Heart left ventricle (tissue), 16 donors: ENCODE measurements at places on chromosomes 2 and 18. TPM values are rescaled to one million over a fixed set of nuclear protein-coding genes. Genes with fewer than 3 reads are reported as not detected.

Gene C1QL2
- total RNA-seq, result 0.25 TPM

Gene DHX57
- 9.4 TPM for total RNA-seq

- H3K27ac ChIP-seq, result no peak overlapping the region
- H3K4me1 ChIP-seq, result no peaks in the 10 kb centered on the region
- no peaks in the 10 kb centered on the region for H3K36me3 ChIP-seq
- H3K27me3 ChIP-seq, result no peaks in the 10 kb centered on the region
These were observed 572.0 kb upstream of the LINC00305 start for GRCh38 chr18:64720781-64721464.

Gene NUP35
- total RNA-seq, result 6.2 TPM

DNA sequence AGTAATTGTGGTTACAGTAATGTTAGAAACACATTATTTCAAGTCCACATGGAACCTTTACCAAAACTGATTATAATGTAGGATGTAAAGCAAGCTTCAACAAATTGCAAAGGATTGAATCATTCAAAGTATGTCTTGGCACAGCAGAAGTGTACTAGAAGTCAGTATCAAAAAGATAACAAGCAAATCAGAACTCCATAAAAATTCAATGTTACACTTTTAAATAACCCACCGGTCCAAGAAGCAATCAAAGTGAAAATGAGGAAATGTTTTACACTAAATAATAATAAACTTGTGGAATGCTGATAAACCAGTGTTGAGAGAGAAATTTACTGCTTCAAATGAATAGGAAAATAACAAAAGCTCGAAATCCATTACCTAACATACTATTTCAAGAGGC, 47.7 kb downstream of the TTC21B start:
- no peak for DNase-seq
- H3K4me1 ChIP-seq, result peaks cover 5% of the 10 kb centered on the region
- H3K4me3 ChIP-seq, result no peak overlapping the region
- no peaks in the 10 kb centered on the region for H3K27me3 ChIP-seq
- no peak overlapping the region for H3K27ac ChIP-seq

- no peaks in the 10 kb centered on the region for H3K4me1 ChIP-seq
- peak overlapping the region; percentile 26 for H3K4me3 ChIP-seq
- no peak overlapping the region for H3K27ac ChIP-seq
- peak; percentile 67 for DNase-seq
These were observed 447.4 kb downstream of the EPHA4 start for GRCh38 chr2:221124532-221125240.

Gene HDLBP
- 312 TPM for total RNA-seq

- H3K4me1 ChIP-seq, result peaks cover 25% of the 10 kb centered on the region
- H3K36me3 ChIP-seq, result peaks cover 5% of the 10 kb centered on the region
- H3K4me3 ChIP-seq, result no peak overlapping the region
- DNase-seq, result no peak
- H3K27me3 ChIP-seq, result no peaks in the 10 kb centered on the region
These were observed 6.4 kb downstream of the MARS2 start for GRCh38 chr2:197711578-197711977.

Gene EVX2
- total RNA-seq, result not detected

GRCh38 chr2:204024503-204024902, 87.9 kb downstream of the ICOS start:
- no peaks in the 10 kb centered on the region for H3K27me3 ChIP-seq
- no peak overlapping the region for H3K4me3 ChIP-seq
- H3K36me3 ChIP-seq, result no peaks in the 10 kb centered on the region
- H3K27ac ChIP-seq, result no peak overlapping the region

Gene CYP26B1
- 1.9 TPM for total RNA-seq

DNA sequence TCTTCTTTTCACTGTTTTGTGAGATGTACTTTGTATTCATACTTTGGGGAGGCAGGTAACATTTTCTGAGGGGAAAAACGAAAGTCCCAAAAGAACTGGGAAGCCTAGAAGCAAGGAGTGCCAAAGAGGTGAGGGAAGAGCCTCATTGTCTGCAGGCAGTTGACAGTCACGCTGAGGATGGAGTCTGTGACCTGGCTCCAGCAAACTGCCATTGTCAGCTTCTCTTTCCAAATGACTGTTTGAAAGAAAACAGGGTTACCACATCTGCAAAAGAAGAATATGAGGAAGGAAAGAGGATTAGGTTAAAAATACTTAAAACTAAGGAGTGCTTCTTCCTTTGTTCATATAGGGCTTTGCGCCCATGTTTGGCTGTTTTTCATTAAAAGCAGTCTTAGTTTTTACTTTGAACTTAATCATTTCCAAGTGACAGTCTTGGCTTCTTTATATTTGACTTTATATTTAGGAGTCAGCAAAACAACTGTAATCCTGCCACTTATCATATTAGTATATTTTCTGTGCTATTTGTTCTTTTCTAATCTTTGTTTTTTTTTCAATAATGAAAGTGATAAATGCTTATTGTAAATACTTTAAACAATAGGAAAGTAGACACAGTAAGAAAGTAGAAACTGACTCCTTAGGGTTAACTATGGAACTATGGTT, 35.0 kb downstream of the CERS6 start:
- H3K4me1 ChIP-seq, result peaks cover 19% of the 10 kb centered on the region
- H3K36me3 ChIP-seq, result no peaks in the 10 kb centered on the region
- H3K4me3 ChIP-seq, result no peak overlapping the region
- no peak for DNase-seq

Gene ALK
- total RNA-seq, result not detected

Gene DSG1
- 0.14 TPM for total RNA-seq

Gene CIB4
- not detected for total RNA-seq

DNA sequence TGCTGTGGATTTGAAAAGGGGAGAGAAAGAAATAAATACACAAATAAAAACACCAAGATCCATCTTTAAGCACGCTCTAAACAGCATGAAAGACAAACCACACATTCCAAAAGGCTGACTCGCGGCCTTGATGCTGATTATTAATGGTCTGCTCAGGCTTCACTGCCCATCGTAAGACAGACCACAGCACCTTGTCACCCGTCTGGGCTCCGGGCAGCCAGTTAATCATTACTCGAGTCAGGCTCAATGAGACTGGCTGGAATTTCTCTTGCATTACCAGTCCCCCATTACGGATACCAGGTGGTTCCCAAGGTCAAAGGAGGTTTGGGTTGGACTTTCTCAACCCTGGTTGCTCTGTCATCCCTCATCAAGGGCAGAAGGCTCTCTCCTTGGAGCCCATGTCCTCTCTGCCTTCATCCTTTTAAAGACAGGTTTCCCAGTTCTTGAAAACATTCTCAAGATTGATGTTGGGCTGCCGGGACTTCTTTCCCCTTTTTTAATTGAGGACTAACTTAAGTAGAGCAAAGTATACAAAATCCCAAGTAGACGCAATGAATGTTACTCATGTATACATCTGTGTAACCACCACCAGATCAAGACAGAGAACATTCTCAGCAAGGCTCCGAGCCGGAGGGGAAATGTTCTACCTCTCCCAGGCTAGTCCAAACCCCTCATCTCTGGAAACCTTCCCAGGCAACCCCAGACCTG, 8.1 kb downstream of the SMAD7 start:
- H3K4me3 ChIP-seq, result no peak overlapping the region
- DNase-seq, result no peak
- H3K27me3 ChIP-seq, result no peaks in the 10 kb centered on the region
- peaks cover 55% of the 10 kb centered on the region for H3K36me3 ChIP-seq
- H3K4me1 ChIP-seq, result peaks cover 16% of the 10 kb centered on the region

DNA sequence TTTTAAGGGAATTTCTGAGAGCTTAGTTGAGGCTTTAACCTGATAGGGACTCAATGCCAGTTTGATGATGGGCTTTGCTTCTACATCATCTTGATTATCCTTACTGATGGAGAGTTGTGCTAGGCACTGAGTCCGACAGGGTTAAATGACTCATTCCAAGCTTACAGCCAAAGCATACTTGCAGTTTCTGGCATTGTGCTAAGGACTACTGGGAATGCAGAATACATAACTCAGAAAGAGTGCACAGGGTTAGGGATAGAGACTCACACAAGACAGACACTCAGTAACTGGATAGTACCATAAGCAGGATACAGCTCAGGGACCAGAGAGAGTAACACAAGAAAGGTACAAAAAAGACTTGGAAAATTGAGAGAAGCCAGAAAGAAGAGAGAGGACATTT, 94.1 kb upstream of the SLC14A2 start:
- no peak overlapping the region for H3K4me3 ChIP-seq
- no peaks in the 10 kb centered on the region for H3K36me3 ChIP-seq
- no peak for DNase-seq
- H3K27me3 ChIP-seq, result no peaks in the 10 kb centered on the region

Gene TMEM247
- not detected for total RNA-seq

GRCh38 chr2:10273215-10274175, 29.2 kb upstream of the HPCAL1 start:
- no peaks in the 10 kb centered on the region for H3K36me3 ChIP-seq
- H3K27ac ChIP-seq, result no peak overlapping the region
- no peak for DNase-seq
- H3K27me3 ChIP-seq, result no peaks in the 10 kb centered on the region
- peaks cover 9% of the 10 kb centered on the region for H3K4me1 ChIP-seq

DNA sequence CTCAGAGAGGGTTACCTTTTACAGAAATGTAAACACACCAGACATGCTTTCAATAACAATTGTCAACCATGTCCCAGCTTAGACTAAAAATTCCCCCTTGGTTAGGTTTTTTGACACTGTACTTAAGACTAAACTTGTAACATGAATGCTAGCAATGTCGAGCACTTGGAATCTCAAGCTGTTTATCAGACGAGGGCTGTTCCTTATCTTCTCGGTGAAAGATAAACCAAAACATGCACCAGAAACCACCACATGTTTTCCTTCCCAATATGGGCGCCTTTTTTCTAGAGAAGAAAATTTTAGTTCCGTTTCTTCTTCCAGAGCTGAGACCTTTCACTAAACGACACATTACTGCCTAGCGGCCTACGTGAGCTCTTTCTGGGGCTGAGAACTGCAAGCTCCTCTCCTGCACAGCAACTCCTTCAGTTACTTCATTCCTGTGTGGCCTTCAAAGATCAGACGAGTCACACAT, 42.4 kb upstream of the ACKR3 start:
- no peak for DNase-seq
- H3K27me3 ChIP-seq, result no peaks in the 10 kb centered on the region
- H3K4me1 ChIP-seq, result no peaks in the 10 kb centered on the region
- H3K4me3 ChIP-seq, result no peak overlapping the region

DNA sequence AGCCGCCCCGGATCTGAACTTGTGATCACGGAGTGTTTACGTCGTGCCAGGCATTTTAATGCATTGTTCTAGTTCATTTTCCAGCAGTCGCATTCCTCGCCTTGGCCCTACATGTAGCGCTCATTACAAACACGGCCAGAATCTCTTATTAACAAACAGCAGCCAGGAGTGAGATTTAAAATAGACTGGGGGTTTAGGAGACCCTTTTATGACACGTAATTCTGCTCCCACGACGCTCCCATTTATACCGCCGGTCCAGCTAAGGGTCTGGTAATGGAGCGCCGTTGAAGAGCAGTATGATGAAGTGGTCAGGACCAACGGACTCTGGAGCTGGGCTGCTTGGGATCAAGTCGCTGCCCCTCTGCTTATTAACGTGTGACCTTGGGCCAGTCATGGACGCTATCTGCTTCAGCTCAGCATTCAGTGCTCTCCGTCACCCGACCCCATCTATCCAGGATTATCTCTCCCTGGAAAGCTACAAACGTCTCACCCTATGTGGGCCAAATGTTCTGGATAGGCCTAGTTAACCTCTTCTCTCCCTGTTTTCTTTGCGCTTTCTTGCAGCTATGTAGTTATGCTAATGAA, 745 bp downstream of the MSH2 start:
- no peaks in the 10 kb centered on the region for H3K27me3 ChIP-seq
- peak overlapping the region; percentile 98 for H3K4me3 ChIP-seq
- H3K27ac ChIP-seq, result peak overlapping the region; percentile 68

Gene CNNM4
- 22.4 TPM for total RNA-seq

DNA sequence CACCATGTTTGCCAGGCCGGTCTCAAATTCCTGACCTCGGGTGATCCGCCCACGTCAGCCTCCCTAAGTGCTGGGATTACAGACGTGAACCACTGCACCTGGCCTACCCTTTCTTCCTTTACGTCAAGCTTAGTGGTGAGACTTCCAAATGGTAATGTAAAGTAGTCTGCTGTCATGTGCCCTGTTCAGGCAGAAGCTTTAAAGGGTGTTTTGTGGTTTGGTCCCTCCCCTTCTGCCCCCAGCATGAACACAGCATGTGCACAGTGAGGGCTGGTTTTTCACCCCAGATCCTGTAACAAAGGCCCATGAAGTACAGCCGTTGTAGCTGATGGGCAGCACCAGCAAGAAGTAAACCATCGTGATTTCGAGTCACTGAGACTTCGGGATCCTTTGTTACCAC, 2.7 kb upstream of the DTYMK start:
- no peaks in the 10 kb centered on the region for H3K27me3 ChIP-seq
- H3K27ac ChIP-seq, result no peak overlapping the region
- no peak for DNase-seq
- H3K36me3 ChIP-seq, result no peaks in the 10 kb centered on the region

DNA sequence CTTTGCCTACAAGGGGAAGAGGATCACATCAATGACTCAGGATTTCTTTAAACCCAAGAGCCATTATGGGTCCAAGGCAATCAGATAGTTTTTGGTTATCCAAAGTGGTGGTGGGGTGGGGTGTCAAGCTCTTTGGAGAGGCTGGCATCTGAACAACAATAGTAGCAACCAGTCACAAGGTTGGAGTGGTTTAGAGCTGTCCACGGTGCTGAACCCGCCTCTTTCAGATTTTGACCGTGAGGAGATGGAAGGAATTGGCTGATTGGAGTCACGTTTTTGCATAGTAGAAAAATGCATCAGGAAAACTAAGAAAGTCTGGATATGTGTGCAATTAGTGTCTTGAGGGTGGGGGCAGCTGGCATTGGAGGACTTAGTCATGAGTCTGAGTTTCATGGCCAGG, 159.9 kb downstream of the LOXHD1 start:
- no peak overlapping the region for H3K4me3 ChIP-seq
- H3K27me3 ChIP-seq, result no peaks in the 10 kb centered on the region
- H3K4me1 ChIP-seq, result no peaks in the 10 kb centered on the region
- H3K36me3 ChIP-seq, result no peaks in the 10 kb centered on the region

Gene EFR3B
- total RNA-seq, result 7.7 TPM

DNA sequence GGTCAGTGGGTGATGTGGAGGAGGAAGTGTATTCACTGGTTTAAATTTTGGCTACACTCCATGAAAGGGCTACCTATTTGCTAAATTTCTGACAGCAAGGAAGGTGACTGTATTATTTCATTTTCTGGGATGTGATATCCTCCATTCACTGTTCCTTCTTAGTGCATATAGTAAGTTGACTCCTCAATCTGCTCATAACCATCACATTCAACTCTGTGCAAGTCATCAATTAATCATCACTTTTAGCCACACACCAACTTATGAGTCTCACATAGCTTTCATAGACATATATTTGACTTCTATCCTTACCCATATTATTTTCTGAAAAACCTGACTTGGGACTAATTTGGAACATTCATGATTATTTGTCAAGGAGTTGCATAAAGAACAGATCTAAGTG, 16.9 kb downstream of the KLHL41 start:
- peaks cover 92% of the 10 kb centered on the region for H3K36me3 ChIP-seq
- no peaks in the 10 kb centered on the region for H3K27me3 ChIP-seq
- no peaks in the 10 kb centered on the region for H3K4me1 ChIP-seq
- no peak overlapping the region for H3K4me3 ChIP-seq
- H3K27ac ChIP-seq, result no peak overlapping the region

GRCh38 chr2:26172189-26172870, 558 bp upstream of the GAREM2 start:
- DNase-seq, result peak; percentile 52
- peaks cover 32% of the 10 kb centered on the region for H3K27me3 ChIP-seq
- H3K4me1 ChIP-seq, result peaks cover 14% of the 10 kb centered on the region
- H3K4me3 ChIP-seq, result no peak overlapping the region
- H3K36me3 ChIP-seq, result no peaks in the 10 kb centered on the region
- no peak overlapping the region for H3K27ac ChIP-seq

GRCh38 chr18:5250603-5251002, 44.9 kb downstream of the ZBTB14 start:
- no peaks in the 10 kb centered on the region for H3K4me1 ChIP-seq
- no peak overlapping the region for H3K4me3 ChIP-seq
- DNase-seq, result no peak
- no peak overlapping the region for H3K27ac ChIP-seq
- no peaks in the 10 kb centered on the region for H3K27me3 ChIP-seq
